ENCODE measurements at places on chromosomes 1 and 21. TPM values are rescaled to one million over a fixed set of nuclear protein-coding genes. Genes with fewer than 3 reads are reported as not detected.

GRCh38 chr1:65082346-65083040 is 65.5 kb upstream of the AK4 start:
- no peak for DNase-seq

- no peak for DNase-seq
Observed at GRCh38 chr21:33116676-33117075, 46.7 kb downstream of the OLIG1 start.

GRCh38 chr1:12057382-12057781 is 5.7 kb upstream of the TNFRSF8 start:
- no peak for DNase-seq

- no peak for DNase-seq
Observed at GRCh38 chr21:43925609-43926008, 60.6 kb downstream of the AGPAT3 start.

Gene UMODL1
- total RNA-seq = 0.49 TPM

Data from upper lobe of right lung (tissue), 1 donor.